ENCODE measurements at places on chromosomes 16 and 17.

- no peak for DNase-seq
Observed at GRCh38 chr17:66635386-66636045, 199.4 kb upstream of the CACNG5 start.

DNA sequence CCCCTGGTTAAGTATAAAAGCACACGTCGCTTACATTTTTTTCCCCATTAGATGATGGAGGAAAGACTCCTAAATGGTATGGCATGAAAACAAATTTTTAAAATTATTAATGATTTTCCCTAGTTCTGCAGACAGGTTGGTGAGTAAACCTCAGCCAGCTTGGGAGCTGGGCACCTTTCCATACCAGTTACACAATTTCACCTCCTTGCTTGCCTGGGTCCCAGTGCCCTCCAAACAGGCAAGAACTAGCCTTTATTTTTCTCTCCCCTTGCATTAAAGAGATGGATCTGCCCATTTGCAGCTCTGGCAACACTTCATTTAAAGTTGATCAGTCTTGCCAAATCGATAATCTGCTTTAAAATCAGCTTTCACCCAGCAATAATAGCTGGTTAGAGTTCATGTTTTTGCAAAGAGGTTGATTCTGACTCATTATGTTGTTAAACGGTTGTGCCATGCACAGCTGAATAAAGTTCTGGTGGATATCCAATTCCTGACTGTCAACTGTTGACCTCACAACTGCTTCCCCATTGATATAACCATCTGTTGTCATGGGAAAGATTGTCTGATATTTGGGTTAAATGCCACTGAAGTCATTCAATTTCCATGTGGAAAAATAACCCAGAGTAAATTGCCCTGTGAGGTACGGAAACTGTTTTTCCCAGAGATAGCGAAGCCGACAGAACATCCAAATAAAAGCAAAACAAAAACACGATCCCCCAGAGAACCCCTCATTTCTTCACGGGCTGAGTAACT lies 1.3 kb downstream of the C17orf58 start:
- no peak for DNase-seq

DNA sequence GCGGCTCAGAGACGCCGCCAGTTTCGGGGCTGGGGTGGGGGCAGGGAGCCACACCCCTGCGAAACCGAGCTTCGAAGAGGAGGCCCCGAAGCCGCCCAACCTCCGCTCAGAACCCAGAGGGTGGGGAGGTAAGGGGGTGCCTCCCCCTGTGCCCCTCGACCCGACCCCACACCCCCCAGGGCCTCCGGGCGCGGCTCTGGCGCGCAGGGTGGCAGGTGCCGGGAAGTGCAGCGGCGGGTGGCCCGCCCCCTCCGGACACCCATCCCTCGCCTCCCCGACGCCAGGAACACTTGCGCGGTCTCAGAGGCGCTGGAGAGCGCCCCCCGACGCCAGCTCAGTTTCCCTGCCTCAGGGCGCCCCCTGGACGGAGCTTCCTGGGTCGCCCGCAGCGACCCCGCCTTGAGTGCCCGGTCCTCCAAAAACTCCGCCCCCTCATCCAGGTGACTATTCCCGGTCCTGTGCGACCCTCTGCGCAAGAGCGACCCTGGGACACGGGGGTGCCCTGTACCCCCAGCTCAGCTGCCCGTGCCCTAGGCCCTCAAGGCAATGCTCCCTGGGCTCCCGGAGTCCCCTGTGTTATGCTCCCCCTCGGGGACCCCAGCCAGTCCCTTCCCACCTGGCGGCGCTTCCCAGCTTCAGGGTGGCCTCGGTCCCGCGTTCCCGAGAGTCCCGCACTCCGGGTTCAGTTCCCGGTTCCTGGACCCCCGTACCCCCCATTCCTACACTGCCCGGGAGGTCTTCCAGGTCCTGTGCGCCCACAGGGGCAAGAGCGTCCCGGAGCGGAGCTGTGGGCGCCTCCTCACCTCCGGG lies 562 bp downstream of the PPL start:
- DNase-seq, result no peak

GRCh38 chr17:20189979-20190378 lies 180.8 kb downstream of the SPECC1 start:
- DNase-seq, result no peak

DNA sequence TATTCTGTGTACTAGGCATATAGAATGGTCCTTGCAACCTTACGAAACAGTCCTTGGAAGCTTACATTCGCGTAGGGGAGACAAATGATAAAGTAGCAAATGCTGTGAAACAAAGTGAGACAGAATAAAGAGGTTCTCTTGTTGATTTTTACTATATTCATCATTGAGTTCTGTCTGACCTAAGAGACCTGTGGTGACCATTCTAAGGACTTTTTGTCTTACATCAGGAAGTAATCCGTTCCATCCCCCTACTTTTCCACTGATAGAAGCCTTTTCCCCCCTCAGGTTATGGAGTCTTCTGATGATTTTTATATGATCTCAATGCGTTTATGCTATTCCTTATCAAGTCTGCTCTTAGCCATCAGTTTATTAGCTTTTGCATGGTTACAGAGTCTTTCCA lies 66.8 kb upstream of the RASL10B start:
- DNase-seq, result no peak

GRCh38 chr17:77693301-77693700 lies 265.2 kb upstream of the TNRC6C start:
- DNase-seq, result no peak

GRCh38 chr17:21842332-21843317 lies 150.3 kb downstream of the KCNJ18 start:
- no peak for DNase-seq

- no peak for DNase-seq
Observed at GRCh38 chr16:555528-556473, 4.4 kb upstream of the PRR35 start.

- no peak for DNase-seq
Observed at GRCh38 chr17:6749519-6749918, 6.3 kb upstream of the XAF1 start.

DNA sequence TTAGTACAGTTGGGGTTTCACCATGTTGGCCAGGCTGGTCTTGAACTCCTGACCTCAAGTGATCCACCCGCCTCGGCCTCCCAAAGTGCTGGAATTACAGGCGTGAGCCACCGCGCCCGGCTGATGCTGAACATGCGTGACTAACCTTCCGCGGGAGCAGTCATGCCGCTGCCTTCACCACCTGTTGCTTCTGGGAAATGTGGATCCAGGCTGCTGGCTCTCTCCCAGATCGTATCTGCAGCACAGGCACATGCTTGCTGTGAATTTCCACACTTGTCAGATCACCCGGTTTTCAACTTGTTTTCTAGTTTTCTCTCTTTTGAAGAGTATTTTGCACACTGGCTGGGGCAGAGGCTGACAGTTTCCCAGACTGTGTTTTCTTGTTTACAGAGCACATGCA lies 97.9 kb downstream of the ADCY9 start:
- no peak for DNase-seq

DNA sequence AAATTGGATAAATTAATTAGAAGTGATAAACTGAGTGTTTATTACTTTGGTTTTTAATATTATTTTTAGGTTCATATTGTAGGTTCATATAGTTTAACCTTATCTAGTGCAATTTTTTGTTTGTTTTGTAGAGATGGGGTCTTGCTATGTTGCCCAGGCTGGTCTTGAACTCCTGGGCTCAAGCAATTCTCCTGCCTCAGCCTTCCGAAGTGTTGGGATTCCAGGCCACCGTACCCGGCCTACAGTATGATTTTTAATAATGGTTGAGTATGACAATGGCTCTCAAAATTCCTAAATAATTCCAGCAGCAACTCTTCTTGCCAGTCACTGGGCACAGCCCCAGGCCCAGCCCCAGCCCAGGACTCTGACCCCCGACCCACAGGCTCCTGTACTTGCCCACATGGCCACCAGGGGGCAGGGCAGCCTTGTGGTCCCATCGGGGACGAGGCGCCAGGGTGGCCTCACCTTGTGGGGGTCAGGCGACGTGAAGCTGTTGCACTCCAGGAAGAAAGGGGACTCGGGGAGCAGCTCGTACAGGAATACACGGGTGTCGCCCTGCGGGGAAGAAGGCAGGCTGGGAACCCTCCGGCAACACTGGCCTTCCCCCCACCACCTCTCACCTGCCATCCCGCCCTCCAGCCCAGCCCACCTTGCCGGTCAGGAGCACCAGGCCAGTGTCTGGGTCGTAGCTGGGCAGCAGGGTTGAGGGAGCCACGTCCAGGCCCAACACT lies 7.9 kb upstream of the PAM16 start:
- DNase-seq, result no peak

GRCh38 chr17:44955674-44956425 lies 8.3 kb upstream of the KIF18B start:
- DNase-seq, result no peak

DNA sequence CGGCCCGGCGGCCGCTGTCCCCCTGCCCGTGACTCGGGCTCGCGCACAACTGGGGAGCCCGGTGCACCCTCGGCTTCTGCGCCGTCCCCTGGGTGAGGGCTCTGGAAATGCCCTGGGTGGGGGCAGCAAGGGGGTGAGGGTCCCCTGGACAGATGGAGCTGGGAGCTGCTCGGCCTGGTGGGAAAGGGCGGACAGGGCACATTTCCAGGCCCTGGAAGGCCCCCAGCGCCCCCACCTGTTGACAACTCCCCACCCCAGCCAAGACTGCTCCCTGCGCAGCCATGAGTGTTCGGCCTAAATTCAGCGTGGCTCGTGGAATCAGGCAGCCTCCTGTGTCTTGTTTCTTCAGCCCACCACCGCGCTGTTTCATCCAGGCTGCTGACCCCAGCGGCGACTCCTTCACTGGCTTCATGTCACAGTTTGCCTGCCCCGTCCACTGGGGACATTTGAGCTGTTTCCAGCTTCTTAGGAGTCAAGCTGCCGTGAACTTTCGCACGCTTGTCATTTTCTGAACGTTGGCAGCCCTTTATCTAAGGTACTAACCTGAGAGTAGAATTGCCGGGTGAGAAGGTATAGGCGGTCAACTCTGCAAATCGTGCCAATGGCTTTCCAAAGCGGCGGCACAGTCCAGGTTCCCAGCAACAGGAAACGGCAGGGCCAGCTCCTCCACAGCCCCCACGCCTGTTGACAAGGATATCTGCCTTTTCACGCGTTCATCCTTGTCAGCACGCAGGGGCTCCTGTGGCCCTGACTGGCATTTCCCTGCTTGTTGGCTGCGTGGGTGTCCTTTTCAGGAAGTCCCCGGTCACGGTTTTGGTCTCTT lies 895 bp downstream of the UTS2R start:
- no peak for DNase-seq

DNA sequence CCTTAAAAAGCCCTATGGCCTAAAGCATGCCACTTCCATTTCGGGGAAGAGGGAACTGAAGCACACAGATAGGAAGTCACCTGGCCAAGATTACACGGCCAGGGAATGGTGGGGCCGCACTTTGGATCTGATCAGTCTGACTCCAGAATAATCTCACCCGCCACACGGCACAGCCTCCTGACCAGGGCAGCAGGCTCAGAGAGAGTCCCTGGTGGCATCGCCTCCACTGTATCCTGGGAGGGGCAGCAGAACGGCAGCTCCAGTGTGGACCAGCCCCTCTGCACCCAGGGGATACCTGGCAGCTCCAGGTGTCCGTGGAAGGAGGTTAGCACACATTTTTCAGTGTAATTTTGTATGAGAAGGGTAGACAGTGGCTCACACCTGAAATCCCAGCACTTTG lies 35.5 kb downstream of the VAC14 start:
- DNase-seq, result no peak

- DNase-seq, result peak; percentile 95
Observed at GRCh38 chr16:67936880-67937605, 393 bp upstream of the PSMB10 start.

DNA sequence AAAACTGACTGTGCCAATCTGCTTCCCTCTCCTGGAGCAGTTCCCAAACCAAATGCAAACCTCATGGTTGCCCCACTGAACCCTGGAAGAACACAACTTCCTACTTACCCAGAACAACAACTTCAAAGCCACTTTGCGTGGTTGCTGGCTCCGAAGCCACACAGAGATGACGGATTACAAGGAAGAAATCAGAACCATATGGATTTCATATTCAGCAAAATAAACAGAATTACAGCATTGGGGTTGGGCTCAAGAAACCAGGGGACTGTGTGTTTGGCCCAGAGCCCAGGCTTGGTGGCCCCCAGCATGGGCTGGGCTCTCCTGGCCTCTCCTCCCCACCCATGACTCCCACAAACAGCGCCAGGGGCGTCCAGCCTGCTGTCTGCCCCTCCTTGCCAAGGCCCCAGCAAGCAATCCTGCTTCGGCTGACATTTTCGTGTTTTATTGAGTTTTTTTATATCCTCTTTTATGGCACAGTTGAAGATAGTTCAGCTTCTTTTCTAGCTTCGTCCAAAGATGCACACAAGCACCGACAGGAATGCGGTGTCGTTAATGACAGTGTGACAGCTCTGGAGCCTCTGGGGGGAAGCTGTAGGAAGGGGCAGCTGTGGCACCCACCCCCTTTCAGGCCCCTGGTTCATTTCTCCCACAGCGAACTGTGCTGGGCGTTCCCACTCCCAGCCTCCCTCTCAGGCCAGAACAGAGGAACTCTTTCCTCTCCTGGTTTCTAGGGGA lies 137.1 kb downstream of the GAS7 start:
- no peak for DNase-seq

- DNase-seq, result no peak
Observed at GRCh38 chr16:83727018-83727417, 80.8 kb upstream of the HSBP1 start.

DNA sequence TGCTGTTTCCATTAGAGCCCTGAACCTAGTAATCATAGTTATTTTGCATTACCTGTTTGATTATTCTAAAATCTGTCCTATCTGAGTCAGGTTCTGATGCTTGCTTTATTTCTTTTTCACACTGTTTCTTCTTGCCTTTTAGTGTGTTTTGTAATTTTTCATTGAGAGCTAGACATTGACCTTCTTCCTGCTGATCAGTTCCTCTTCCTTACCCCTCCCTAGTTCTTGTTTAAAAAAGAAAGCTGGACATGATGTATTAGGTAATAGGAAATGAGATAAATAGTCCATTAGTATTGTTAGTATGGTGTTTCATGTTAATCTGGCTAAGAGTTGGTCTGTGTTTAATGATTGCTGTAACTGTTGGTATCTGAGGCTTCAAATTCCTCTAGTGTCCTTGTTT lies 13.4 kb downstream of the WWP2 start:
- no peak for DNase-seq

DNA sequence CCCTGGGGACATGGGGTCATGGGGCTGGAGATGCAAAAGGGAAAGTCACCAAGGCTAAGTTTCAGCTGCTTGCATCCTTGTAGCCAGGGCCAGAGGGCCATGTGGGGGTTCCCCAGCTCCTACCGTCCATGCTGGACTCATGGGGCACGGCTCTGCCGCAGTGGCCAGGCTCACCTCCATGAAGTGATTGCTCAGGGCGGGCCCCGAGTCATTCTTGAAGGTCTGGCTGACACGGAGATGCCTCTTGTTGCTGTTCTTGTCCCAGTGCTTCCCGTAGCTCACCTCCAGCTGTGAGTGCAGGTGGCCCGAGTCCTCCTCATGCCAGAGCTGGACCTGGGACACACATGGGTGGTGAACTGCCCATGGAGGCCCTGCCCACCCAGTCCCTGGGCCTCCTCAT lies 114.5 kb downstream of the RMI2 start:
- no peak for DNase-seq

- no peak for DNase-seq
Observed at GRCh38 chr16:50169555-50170096, 16.5 kb downstream of the TENT4B start.

- DNase-seq, result no peak
Observed at GRCh38 chr16:24774510-24774909, 45.1 kb downstream of the TNRC6A start.

Measured in MM.1S (cell line).